ENCODE measurements at places on chromosomes 12 and 14.

- no peak for DNase-seq
Measured at GRCh38 chr14:54207476-54208462, 189.0 kb upstream of the CDKN3 start.

- DNase-seq: no peak
Measured at GRCh38 chr14:33567023-33567728, 383.7 kb downstream of the EGLN3 start.

DNA sequence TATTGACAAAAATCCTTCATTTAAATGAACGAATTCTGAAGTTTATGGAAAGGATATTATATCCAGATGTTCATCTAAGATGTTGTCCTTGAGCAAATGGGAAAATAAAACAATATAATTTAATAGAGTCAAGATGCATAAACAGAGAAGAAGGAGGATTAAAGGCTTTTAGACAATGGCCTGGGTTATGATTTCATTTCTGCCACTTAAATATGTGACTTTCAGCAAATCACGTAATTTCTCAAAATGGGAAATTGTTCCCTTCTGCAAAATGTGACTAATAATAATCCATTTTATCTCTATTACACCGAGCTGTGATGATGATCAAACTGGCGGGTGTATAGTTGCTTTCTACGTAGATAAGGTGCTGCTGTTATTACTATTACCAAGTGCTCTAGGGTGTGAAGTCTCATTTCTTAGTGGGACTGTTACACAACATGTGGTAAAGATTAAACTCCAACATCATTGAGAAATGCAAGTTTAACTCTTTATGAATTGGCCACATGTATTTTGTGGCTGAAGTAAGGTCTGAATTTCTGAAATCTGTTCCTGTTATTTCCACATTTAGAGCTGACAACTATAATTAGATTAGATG is 157.0 kb downstream of the MYRFL start:
- no peak for DNase-seq

DNA sequence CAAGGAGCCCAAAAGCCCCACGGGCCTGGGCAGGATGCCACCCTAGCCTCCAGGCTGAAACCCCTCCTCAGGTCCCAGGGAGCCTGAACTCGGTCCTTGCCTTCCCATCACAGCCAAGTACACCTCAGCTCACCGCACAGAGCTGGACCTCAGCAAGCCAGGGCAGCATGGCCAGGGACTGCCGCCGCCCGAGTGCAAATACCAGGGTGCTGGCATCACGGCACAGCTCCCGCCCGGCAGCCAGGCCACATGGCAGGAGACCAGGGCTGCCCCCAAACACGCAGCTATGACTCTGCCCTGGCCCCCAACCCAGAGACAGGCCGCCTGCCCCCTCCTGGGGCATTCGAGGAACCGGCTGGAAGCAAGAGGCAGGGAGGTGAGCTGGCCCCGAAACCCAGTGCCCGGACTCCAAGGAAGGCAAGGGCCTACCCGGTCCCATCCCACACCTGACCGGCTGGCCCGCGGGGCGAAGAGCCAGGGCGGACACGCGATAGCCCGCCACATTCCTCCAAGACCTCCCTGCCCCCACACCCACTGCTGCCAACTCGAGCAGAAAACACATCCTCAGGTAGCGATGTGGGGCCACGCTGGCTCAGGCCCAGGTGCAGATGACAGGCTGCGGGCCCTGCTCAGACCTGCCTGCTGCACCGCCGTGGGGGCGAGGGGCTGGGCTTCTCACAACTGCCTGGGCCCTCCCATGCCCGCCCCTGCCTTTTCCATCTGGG is 2.7 kb downstream of the JAG2 start:
- no peak for DNase-seq

DNA sequence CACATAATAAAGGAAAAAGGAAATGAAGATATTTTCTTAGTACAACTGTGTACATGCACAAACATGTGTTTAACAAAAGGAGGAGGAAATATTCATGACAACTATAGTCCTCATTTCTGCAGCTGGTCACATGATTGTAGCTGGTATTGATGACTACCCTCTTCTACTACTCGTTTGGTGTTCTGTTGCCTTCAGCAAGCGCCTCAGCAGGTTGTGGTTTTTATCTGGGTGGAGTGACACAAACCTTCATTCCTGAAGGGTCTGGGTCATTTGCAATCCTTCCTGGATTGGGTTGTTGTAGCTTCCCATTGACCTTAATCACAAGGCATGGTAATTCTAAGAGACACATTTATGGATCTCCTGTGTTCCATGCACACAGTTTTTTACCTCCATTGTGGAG is 1009.9 kb upstream of the USP15 start:
- no peak for DNase-seq
